ENCODE measurements at places on chromosomes 12 and 14.
A peak's percentile ranks its signal among the peaks of the same experiment; 100 is the strongest.

GRCh38 chr14:92122761-92123160 lies 992 bp downstream of the CPSF2 start:
- no peak for DNase-seq

DNA sequence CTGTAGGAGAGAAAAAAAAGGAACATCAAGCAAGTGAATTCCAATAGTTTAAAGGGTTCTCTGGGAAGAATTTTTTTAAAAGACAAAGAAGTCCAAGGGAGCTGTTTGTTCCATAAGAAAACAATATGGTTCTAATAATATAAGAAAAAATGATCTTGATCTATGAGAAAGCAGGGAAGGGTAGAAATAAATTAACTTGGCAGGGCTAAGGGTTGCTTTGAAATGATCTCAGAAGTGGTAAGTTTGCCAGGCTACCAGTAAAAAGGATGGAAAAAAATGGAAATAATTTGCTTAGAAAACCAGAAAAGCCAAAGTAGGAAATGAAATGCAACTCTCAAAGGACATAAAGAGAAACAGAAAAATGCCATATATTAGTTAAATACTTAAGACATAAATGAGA lies 41.7 kb upstream of the EMP1 start:
- DNase-seq, result no peak

DNA sequence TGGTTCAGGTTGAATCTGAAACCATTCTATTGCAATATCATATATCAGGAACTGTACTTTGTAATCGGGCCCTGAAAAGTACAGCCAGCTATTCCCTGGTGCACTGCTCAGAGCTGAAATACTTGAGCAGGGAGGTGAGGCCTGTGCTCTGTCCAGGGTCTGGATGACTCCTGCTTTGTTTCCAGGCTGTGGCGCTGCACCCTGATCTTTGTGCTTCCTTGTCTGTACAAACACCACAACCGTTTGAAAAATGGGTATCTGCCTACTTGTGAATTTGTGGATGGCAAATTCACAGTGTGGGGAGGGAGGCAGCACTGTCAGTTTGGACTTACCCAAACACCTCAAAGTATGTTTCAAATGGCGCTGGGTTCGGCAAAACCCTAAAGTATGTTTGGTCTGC lies 155.4 kb upstream of the FAR2 start:
- DNase-seq, result no peak

DNA sequence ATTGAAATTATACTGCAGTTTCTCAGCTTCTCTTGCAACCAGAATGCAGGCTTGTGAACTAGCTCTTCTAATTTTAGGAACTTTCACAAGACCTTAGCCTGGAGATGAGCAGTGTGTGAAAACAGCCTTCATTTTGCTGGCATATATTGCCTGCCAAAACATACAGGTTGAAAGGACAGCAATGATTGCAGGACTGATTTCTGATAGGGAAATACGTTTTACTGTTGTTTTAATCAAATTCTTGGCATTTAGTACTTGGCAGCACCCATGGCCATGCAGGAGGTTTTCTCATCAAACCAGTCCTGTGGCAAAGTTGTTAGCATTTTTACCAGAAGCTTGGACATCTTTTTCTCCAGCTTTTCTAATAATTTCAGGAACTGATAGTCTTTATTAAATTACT lies 91.9 kb upstream of the MUCL1 start:
- DNase-seq, result no peak

DNA sequence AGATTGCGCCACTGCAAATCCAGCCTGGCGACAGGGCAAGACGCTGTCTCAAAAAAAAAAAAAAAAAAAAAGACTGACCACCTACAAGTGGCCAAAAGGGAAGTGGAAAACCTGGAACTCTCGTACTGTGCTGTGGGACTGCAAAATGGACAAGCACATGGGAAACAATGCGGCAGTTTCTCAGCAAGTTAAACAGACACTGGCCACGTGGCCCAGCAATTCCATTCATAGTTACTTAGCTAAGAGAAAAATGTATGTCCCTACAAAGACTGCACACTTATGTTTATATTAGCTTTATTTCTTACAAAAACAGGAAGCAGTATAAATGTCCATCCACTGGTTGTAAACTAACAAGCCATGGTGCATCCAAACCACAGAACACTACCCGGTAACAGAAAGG lies 5.6 kb downstream of the CHFR start:
- no peak for DNase-seq

DNA sequence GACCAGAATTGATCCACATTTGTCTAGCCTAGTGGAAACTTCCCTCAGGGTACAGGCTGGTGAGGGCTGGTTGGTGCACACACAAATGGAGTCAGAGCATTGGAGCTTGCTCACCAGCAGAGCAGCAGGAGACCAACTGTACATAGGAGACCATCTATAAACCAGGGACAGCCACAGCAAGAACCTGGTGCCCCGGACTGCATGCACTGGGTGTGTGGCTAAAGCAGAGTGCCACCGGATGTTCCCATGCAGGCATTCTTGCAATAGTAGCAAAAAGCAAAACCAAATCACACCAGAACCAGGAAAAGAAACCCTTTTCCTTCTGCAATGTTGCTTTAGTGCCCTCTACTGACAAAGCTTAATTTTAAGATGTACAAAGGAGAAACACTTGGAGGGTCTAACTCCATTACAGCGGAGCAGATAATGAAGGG lies 136.4 kb downstream of the MDGA2 start:
- DNase-seq, result peak; percentile 28

DNA sequence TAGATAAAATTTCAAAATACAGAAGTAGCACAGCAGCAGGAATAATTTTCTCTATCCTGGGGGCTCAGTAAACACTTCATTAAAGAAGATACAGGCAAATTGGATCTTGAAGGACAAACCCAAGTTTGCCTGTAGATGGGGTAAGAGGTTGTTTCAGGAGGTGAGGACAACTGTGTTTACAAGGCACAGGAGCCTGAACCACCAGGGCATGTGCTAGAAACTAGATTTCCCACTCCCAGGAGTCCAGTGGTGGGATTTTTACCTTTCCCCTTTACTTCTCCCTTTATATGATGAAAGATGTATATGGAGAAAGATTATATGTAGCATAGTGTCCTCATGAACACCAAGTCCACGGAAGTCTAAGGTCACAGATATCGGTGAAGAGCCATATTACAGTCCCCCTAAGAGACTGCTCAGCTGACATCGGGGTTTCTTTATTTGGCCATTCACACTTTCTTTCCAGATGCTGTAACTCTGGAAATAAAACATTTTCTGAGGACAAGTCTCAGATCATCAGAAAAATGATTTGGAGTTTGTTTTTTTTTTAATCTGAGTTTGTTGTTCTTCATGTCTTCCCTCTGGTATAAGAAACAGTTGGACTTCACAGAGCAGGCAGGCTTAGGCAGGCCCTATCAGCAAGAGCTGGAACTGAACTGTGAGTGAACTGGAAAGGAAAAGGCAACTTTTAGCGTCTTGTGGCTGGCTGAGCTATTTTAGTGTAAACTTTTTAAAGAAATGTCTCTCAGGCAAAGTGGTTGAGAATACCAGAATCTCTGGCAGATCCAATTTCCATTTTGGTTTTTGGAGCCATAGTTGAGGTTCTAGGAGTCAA lies 8.0 kb upstream of the EVL start:
- no peak for DNase-seq

- no peak for DNase-seq
These were observed 21.3 kb downstream of the ACTN1 start for GRCh38 chr14:68957775-68958174.

DNA sequence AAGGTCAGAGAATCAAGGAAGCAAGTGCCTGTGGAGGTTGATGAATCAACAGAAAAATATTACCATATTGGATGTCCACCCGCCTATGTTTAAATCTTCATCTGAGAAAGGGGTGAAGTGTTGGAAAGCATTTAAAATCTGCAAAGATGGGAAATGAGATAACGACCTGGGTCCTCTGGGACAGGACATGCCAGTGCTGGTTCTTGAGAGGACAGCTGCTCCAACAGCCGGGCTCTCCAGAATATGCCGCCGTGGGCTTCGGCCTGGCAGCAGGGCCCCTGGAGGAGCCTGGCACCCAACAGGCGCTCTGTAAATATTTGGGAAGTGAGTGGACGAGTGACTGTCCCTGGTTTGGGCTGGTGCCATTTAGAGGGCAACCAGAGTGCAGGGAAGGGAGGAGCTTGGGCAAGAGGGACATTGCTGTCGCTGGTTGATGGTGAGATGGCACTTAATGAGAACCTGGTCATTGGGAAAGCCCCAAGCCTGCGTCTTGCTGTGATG lies 129.9 kb downstream of the KCNA5 start:
- no peak for DNase-seq

DNA sequence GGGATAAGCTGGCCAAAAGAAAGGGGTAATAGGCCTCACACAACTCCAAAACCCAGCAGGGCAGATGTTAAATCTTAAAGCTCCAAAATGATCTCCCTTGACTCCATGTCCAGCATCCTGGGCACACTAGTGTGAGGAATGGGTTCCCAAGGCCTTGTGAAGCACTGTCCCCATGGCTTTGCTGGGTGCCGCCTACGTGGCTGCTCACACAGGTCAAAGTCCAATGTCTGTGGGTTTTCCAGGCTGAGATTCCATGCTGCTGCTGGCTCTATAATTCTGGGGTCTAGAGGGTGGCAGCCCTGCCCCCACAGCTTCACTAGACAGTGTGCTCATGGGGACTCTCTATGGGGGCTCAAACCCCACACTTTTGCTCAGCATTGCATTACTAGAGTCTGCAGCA lies 145.3 kb upstream of the GRIN2B start:
- no peak for DNase-seq

- no peak for DNase-seq
These were observed 83.5 kb downstream of the CAND1 start for GRCh38 chr12:67352682-67353081.

DNA sequence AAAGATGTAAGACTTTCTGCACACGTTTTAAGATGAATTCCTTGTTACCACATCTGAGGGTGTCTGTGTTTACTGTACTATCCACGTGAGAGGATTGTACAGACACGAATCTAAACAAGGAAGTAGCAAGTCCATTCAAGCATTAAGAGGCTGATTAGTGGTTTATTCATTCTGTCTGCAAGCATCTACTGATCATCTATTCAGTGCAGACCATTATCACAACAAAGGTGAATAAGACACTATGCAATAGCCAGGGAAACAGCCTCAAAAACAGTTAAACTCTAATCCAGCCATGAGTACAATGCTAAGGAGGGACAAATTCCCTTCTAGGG lies 111.6 kb upstream of the PZP start:
- no peak for DNase-seq

- DNase-seq, result no peak
These were observed 3.1 kb downstream of the C14orf180 start for GRCh38 chr14:104582662-104583061.

DNA sequence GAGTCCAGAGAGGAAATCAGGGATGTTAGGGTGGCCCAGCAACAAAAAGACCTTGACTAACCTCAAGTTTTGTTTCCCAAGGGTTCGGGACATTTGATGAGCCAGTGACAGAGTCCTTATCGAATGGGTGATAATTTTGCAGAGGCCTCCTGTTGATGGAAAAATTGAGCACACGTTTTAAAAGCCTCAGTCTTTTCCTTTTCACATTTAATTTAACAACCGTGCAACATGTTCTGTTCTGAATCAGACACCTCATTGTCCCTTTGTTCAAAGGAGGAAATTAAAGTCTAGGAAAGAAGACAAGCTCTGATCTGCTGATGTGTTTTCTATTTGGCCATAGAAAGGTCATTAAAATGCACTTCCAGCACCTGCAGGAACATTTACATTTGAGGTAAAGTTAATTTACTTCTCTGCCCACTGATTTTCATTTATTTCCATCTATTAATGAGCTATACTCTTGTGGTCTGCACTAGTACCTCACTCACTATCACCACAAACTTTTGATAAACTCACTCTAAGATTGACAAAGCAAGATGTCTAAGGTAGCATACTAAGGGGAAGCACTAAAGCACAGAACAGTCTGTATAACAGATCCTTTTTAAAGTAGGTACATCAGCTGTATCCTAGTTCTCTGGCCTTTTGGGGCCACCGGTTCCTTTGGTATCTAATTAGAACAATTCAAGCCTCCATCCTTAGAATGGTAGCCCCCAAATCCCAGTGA lies 147.0 kb downstream of the RPAP3 start:
- DNase-seq, result no peak

GRCh38 chr12:57377103-57377840 lies 53.6 kb downstream of the R3HDM2 start:
- DNase-seq, result no peak

- DNase-seq, result no peak
These were observed 16.2 kb downstream of the ACIN1 start for GRCh38 chr14:23078692-23079116.

DNA sequence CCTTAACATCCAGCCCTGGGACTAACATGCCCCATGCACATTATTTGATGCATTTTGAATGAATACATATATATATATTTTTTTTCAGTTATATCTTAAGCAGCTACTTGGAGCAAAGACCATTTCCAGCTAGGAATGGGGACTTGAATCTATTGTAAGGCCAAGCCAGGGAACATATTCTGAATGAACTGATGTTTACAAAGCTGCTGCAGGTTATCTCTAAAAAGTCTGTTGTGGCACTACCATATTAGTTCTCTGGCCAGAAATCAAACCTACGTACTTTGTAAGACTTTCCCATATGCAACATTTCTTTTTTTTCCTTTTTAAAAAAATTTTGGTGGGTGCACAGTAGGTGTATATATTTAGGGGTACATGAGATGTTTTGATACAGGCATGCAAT lies 43.4 kb downstream of the PELI2 start:
- no peak for DNase-seq

DNA sequence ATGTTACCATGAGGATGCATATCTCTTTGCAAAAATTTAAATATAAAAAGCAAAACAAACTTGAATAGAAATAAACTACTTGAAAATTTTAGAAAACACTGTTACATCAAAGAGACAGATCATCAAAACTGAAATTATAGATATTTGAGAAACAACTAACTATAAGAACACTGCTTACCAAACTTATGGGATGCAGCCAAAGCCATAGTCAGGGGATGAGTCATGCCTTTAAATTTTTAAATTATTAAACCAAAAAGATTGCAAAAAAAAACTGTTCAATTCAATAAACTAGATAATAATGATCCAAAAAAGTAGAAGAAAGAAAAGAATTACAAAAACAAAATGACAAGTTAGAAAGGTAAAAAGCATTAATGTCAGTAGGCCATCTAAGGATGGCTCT lies 7.5 kb downstream of the BDKRB2 start:
- no peak for DNase-seq

- no peak for DNase-seq
These were observed 75.5 kb upstream of the RERGL start for GRCh38 chr12:18165422-18165871.

Data from NCI-H1048 (cell line).